ENCODE measurements at places on chromosomes 2 and 18.

DNA sequence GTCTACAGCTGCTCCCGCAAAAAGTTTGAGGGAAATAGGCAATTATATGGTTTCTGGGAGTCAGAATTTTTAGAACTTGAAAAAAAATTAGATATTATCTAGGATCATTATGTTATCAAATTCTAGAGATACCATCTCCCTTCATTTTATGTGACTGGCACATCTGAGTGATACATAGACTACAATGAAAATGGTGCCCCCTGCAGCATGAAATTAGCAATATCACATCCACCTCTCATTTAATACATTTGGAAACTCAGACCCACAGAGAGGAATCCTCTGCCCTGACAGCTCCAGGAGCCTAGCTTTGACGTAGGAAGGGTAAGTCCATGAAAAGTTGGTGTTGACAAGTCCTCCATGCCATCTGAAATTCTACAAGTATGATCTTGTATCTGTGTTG lies 381.6 kb downstream of the SUCLG1 start:
- no peak for DNase-seq

- DNase-seq = no peak
These were observed 1041.0 kb upstream of the NRXN1 start for GRCh38 chr2:52072949-52073348.

GRCh38 chr2:19810637-19811036 lies 91.1 kb downstream of the TTC32 start:
- no peak for DNase-seq

GRCh38 chr2:207662203-207662602 lies 37.0 kb upstream of the METTL21A start:
- no peak for DNase-seq

DNA sequence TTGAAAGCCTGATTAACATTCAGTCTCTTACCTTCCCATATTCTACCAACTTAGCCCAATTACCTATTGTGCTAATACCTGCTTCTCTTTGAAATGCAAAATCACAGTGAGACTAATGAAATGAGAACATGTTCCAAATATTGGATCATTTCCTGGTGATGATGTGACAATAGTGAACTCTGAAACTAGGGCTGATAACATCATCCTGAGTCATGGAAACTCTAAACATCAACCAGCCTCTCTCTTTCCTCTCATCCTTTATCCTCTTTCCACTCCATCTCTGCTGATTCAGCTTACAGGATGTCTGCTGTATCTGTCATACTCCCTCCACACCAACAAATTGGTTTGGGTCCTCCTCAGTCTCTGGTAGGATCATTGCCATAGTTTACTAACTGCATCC lies 98.8 kb upstream of the NCKAP5 start:
- no peak for DNase-seq

- no peak for DNase-seq
These were observed 24.8 kb downstream of the ERLEC1 start for GRCh38 chr2:53811601-53812000.

DNA sequence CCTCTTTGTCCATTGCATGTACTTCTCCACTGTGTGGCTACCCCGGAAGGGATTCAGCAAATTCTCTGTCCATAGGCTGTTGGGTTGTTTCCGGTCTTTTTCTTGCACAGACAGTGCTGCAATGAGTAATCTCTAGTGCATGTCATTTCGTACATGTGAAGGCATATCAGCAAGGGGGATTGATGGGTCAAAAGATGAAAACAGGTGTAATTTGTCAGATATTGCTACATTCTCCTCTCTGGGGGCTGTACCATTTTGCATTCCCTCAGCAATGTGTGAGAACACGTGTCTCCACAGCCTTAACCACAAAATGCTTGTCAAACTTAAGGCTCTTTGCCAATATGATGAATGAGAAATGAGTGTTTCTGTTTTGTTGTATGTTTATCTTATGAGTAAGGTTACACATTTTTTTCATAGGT lies 60.5 kb downstream of the KLHL29 start:
- no peak for DNase-seq

DNA sequence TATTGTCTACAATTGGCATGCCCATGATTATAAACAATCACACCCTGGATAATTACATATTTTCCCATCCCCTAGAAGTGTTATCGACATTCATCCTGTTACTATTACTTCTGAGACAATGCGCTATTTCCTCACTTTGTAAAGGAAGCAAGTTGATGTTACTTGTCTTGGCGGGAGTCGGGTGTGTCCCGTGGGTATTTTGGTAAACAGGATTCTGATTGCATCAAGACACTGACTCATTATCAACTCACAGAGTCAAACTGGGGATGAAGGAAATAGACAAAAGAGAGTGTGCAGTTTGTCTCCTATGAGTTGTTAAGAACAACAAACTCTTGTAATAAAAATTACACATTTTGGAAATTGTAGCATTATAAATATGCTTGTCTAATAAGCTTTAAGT lies 142.7 kb downstream of the GALR1 start:
- DNase-seq = no peak

- no peak for DNase-seq
These were observed 55.1 kb upstream of the RIT2 start for GRCh38 chr18:43170586-43170985.

DNA sequence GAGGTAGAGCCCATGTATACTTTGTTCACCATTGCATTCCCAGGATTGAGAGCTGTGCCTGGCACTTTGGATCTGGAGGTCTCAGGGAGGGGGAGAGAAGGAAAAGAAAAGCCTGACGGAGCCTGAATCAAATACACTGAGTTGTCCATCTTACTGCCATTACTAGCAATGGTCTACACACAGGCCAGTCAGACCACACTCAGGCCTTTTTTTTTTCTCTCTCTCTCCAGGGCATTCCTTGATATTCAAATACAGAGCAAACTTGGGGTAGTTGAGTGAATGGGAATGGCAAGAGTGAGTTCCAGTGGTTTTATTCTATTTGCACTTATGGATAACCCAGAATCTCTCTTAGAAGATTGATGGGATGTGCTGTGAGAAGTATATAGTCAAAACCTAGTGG lies 11.8 kb downstream of the DSEL start:
- DNase-seq = no peak

DNA sequence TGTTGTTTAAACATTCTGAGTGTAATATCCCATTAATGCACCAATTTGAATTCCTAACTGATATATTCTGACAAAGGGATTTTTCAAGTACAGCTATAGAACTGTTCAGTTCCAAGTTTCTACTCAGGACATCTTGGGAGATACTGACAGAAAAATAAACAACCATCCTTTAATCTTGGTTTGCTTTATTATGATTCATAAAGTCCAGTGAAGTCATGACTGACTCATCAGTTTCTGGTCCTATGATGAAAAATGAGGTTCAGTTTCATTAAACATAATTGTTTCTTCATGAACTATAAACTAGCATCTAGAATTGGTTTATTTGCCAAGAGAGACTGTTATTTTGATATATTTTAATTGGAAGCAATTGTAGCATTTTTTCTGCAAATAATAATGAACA lies 896.2 kb downstream of the CCDC85A start:
- DNase-seq = no peak

GRCh38 chr2:107634172-107634571 lies 192.5 kb upstream of the RGPD4 start:
- DNase-seq = no peak

DNA sequence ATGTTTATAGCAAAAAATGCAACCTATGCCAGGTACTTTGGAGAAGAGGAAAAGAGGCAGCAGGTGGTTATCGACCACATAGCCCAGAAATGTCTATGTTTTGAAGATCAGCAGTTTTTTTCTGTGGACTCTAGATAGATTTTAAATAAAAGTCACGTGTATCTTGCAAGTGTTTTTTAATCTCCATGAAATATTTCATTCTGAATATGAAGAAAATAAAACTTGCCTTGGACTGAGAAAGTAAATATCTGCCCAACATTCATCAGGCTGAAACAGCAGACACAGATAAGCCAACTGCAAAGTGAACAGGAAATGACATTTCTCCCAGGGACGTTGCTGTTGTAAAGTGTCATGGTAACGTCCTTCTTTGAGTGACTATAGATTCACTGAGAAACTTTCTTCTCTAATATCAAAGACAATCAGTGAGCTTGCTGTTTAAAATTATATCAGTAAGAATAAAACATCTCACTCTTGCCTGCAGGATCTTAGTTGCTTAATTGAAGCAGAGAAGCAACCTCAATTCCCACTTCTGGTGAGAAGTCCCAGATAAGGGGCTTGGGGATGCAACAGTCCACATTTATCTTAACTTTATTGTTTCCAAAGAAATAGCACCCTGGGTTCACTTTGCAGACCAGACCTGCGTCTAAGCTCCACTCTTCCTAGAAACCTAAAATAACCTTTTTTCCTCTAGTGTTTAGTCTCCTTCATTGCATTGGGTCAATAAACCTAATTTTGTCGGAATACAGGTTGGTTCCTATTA lies 6.3 kb downstream of the MYOM1 start:
- no peak for DNase-seq

GRCh38 chr2:39266916-39267434 lies 23.2 kb upstream of the CDKL4 start:
- no peak for DNase-seq

DNA sequence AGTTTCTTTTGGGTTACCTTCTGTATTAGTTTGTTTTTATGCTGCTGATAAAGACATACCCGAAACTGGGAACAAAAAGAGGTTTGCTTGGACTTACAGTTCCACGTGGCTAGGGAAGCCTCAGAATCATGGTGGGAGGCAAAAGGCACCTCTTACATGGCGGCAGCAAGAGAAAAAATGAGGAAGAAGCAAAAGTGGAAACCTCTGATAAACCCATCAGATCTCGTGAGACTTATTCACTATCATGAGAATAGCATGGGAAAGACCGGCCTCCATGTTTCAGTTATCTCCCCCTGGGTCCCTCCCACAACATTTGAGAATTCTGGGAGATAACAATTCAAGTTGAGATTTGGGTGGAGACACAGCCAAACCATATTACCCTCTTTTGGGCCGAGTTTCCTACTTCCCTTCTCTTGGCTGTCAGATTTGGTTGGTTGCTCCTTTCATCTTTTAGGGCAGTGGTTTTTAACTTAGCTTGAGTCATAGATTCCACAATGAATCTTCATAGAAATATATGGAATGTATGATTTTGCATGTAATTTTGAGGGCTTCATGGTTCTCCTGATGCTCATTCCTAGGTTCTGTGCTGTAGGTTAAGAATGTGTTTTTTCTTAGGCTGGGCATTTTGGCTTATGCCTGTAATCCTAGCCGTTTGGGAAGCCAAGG lies 44.2 kb downstream of the CEP192 start:
- no peak for DNase-seq

GRCh38 chr2:136019306-136019705 lies 33.9 kb upstream of the DARS1 start:
- DNase-seq = no peak

Data from stimulated activated CD4-positive, alpha-beta T cell treated with anti-CD3 and anti-CD28 coated beads, Interleukin-1b, Interleukin-23, amount 100 ng/mL, for 1 hour (primary cell).